ENCODE measurements at places on chromosomes 4 and X. TPM values are rescaled to one million over a fixed set of nuclear protein-coding genes. Genes with fewer than 3 reads are reported as not detected.

DNA sequence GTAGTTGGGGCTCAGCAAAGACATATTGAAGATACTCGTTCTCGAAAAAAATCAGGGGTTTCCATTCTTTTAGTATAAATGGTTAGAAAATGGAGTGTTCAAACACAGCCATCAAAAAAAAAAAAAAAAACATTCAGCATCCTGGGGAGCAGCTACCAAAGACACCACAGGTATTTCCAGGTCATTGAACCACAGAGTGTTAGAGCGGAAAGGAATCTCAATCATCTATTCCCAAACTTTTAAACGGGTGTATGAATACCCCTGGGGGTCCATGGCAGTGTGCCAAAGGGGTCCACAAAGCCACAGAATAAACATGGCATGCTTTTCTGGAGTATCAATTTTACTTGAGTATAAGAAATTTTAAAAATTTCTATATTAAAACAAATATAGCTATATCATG is 6.9 kb upstream of the FGF16 start:
- no peak for DNase-seq

- no peak for DNase-seq
Observed at GRCh38 chrX:153601511-153602110, 2.7 kb upstream of the CCNQ start.

DNA sequence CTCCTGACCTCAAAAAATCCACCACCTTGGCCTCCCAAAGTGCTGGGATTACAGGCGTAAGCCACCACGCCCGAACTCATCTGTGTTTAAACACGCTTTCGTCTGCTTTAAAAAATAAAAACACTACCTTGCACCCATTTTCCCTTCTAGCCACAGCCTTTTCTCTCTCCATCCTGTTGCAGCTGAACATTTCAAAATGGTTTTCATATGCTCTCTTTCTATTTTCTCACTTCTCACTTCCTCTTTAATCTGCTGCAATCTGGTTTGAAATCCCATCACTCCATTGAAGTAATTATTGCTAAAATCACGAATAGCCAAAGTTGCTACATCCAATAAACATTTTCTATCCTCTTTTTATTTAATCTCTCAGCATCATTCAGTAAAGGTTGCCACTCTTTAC is 70.0 kb downstream of the DCHS2 start:
- no peak for DNase-seq

GRCh38 chr4:74543231-74543781 is 98.4 kb downstream of the AREG start:
- no peak for DNase-seq

DNA sequence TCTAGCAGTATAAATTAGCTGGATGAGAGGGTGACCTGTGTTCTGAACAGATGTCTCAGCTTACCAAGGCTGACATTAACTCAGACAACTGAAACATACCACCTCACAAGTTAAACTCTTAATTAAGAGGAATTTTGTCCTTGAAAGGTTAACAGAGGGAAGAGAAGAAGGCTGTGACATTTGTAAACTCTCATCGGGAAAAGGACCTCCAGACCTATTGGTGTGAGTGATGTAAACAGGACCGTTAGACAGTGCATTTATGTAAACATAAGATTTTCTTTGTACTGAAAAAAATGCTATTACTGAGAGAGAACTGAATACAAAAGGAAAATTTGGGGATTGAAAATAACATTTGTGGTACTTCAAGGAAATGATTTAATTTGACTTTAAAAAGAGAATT is 308.4 kb upstream of the DIAPH2 start:
- DNase-seq = no peak

DNA sequence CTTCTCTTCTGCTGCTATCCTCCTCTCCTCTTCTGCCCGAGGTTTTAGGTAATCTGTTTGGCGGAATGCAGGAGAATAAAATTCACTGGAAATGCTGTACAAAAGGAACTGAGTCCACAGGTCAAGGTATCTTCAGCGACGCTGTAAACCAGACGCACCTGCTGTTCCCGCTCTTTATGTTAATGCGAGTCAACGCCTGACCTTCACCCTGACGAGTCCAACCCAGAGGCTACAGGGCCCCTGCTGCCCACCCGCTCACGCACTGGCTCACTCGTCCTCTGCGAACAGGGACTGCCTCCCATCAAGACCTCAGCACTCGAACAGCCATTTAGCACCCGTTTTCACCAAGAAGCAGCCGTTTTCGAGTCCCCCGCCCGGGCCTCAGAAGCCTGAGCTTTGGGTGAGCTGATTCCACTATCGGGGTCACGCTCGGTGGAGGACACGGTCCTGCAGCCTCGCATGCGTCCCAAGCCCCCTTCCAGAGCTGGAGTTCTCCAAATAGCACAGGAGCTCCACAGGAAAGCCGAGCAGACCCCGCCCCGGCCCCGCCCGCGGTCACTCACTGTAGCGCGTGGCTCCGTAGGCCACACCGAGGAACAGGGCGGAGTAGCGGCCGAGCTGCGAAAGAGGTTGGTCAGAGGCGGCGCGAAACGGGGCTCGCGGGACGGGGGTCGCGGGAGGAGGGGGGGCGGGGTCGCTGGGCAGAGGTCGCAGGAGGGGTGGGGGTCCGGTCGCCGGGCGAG is 556 bp downstream of the ATP5ME start:
- no peak for DNase-seq

DNA sequence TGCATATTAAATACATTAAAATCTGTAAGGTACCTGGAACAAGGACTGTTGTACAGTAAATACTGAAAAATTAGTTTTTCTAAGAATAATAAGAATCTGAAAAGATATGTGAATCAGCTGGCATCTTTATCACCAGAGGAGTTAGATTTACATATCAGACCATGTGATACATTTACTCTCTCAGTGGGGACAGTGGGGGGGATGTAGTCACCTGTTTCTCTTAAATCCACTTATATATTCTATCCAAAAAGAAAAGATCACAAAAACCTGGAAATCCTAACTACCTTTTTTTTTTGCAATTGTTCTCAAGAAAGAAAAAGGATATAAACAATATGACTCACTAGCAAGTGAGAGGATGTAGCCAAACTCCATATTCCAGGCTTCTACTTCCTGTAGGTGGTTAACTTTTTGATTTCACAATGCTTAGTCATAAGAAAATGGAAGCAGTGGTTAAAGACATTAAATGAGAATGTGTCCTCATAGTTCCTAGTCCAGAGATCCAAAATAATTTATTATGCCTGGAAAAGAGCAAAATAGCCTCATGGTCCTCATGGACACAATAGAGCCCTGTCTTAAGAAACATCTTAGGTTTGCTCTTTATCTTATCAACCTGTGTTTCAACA is 22.5 kb upstream of the MYOZ2 start:
- peak; percentile 88 for DNase-seq

- DNase-seq = no peak
Observed at GRCh38 chr4:38734911-38735310, 47.9 kb downstream of the TLR10 start.

DNA sequence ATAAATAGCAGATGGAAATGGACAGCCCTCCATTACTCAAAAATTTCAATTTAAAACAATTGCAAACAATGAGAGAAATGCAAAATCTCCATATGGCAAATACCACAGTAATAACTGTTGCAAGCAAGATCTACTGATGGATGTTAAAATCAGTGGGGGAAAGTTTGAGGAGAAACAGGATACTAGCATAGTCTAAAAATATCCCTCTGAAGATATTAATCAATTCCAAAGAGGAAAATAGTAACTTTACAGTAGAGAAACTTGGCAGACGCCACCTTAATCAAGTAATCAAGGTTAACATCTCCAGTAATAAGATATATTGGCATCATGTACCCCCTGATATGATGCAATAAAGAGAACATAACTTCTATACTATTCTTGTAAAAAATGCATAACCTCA is 344.8 kb downstream of the ZNF674 start:
- no peak for DNase-seq

GRCh38 chrX:12981880-12982279 is 7.0 kb downstream of the TMSB4X start:
- DNase-seq = no peak

PPBP gene
- not detected for total RNA-seq

GAGE12E gene
- not detected for total RNA-seq

TREX2 gene
- total RNA-seq = not detected

NUDT9 gene
- 23.0 TPM for total RNA-seq

NPFFR2 gene
- 3.4 TPM for total RNA-seq

ZNF185 gene
- 41.6 TPM for total RNA-seq

PNMA5 gene
- total RNA-seq = not detected

Data from epithelial cell of proximal tubule (primary cell).